ENCODE measurements at places on chromosomes 4 and X. TPM values are rescaled to one million over a fixed set of nuclear protein-coding genes. Genes with fewer than 3 reads are reported as not detected.

GRCh38 chrX:39479856-39480255 is 617.9 kb downstream of the BCOR start:
- DNase-seq: no peak

DNA sequence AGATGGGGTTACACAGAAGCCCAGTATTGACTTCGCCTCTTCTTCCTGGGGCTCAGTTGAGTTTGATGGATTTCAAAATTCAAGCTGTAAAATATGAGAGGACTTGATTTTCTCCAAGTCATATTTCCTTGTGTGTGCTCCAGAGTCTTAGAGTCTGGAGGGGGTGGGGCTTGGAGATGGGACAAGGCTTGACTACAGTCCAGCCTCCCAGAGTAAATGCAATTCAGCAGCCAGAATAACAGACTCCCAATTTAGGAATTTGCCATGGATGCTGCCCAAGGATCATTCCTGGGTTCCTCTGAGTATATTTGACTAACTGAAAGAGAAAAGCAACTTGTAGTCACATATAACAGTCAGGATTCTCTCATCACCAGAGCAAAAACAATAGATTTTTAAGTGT is 53.7 kb upstream of the RBPJ start:
- DNase-seq: peak; percentile 87

GRCh38 chrX:108036298-108036973 is 8.4 kb upstream of the VSIG1 start:
- DNase-seq: no peak

GRCh38 chr4:81891005-81891996 is 419.6 kb upstream of the RASGEF1B start:
- no peak for DNase-seq

- DNase-seq: peak; percentile 32
Measured at GRCh38 chrX:99938464-99938863, 471.6 kb downstream of the PCDH19 start.

DNA sequence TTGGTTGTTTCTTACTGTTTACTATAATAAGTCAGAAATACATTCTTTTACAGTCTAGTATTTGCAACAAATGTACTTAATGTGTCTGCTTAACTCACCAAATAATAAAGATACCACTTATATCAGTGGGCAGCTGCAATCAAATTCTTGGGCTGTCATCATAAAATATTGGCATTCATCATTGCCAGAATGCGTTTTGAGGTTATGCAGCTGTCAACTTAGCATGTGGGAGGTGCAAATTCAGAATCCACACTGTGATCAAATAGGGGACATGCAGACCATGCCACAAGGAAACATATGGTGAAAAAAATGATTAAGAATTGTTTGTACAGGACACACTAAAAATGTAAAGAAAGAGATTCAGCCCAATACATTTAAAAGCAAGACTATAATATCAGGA is 86.5 kb downstream of the HCCS start:
- DNase-seq: no peak

DNA sequence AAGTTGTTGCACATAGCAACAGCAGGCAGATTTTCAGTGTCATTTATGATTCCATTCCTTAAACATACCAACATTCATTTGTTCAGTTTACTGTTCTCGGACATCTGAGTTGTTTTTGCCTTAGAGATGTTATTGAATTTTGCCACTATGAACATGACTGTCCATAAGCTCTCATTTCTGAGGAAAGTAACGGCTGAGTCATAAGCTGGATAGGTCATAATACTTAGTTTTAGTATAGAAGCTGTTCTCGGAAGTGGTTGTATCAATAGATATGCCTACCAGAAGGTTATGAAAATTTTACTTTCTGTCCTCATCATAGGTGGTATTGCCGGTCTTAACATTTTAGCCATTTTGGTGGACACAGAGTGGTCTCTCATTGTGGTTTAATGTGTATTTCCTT is 157.1 kb upstream of the CLNK start:
- DNase-seq: no peak

The SPANXD gene
- not detected for total RNA-seq

The PCDH19 gene
- total RNA-seq: 0.95 TPM

Data from sigmoid colon (tissue), 7 donors.